ENCODE measurements at places on chromosomes 4 and X.
A peak's percentile ranks its signal among the peaks of the same experiment; 100 is the strongest.

DNA sequence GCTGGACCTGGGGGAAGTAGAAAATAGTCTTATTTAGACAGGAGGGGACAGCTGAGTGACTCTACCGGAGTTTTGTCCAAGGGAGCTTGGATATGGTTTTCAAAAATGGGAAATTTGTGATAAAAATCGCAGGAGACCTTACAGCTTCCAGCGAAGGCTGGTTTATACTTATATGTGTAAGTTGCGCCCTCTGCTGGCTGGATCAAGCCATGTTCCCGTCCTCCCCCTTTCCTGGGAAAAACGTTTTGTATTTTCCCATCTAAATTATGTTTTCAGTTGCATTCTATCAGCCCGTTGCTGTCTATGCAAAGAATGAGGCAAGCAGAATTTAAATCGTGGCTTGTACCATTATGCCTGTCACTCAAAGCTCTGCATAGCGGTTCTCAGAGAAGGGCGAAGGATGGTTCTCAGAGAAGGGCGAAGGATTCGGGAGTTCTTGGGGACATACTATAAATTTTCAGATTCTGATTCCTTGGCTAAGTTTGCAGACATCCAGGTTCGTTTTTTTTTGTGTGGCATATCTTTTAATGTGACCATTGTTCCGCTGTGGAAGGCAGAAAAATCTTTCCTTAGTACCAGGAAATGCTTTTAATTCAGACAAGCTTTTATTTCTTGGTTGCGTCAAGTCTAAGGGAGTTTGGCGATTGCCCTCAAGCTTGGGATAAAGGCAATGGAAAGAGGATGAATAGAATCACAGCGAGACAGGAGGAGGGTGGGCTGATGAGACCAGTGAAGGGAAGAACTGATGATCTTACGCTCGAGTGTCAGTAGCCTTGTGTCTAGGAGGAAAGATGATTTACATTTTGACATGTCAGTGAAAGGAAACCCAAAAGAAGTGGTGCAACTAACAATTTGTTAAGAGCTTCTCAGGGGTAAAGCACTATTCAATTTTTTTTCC, 128.5 kb upstream of the ARX start:
- peak; percentile 3 for DNase-seq

DNA sequence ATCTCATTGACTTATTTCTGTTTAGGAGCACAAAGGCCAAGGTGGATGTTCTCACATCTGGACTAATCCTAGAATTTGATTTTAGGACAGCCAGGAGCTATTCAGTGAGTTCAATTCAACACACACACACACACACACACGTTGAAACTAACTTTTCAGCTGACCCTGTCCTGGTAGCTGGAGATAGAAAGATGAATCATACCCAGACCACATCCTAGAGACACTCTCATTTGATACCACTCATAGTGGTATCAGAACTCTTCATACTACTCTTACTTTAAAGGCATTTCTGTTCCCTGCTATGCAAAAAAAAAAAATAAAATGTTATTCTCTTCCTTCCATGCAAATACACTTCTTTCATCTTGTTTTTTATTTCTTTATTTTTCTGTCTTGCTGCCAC, 36.7 kb downstream of the KLF8 start:
- no peak for DNase-seq

GRCh38 chrX:45513042-45513441, 312.4 kb upstream of the DIPK2B start:
- DNase-seq, result no peak

- DNase-seq, result no peak
Observed at GRCh38 chrX:150527108-150527507, 41.3 kb upstream of the MTM1 start.

DNA sequence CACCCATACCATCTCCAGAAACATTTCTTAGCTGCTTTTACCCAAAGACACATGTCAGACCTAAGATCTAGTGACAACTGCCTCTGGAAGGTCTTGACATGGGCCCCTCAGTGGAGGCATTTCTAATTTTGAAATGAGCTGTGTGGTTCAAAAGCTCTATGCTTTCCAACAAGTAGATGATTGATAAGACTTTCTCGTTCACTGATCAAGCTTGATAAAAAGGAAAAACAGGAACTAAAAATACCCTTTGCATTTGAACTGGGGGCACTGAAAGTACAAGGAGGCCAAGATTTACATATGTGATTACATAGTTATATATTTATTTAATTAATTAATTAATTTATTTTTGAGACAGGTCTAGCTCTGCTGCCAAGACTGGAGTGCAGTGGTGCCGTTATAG, 61.3 kb upstream of the SCOC start:
- DNase-seq, result no peak

- no peak for DNase-seq
Observed at GRCh38 chrX:107493141-107493540, 43.7 kb downstream of the FRMPD3 start.

DNA sequence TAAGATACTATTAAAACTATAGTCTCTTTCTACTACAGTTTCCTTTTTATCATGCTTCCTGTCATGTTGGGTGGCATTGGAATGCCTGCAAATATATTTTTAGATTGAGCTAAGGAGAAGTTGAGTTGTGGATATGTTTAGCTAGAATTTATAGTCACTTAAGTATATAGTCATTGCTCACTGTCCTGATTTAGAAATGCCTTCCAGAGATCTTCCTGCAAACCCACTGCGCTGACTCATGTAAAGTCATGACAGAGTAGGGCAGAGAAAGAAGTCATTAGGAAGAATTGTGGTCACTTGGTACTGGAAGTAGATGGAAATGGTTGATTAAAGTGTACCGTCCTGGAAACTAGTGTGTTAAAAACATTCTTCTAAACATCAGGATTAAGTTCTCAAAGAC, 490.3 kb upstream of the PABPC4L start:
- no peak for DNase-seq

GRCh38 chr4:158253350-158253980, 43.2 kb downstream of the TMEM144 start:
- peak; percentile 32 for DNase-seq

DNA sequence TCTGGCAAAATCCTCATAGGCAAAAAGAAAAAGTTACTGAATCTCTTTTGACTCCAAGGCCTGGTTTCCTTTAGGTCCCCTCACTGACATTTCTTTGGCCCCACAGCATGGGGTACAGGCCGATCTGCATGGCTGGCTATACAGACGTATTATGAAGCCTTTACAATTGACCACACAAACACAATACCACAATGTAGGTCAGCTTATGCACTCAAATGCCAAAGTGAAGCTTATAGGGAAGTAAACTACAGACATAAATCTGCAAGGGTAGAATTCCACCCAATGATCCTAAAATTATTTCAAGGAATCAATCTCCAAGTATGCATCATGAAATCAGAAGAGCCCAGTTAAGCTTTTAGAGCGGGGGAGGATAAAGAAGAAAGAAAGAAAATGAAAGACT, 20.7 kb downstream of the STX18 start:
- DNase-seq, result no peak

DNA sequence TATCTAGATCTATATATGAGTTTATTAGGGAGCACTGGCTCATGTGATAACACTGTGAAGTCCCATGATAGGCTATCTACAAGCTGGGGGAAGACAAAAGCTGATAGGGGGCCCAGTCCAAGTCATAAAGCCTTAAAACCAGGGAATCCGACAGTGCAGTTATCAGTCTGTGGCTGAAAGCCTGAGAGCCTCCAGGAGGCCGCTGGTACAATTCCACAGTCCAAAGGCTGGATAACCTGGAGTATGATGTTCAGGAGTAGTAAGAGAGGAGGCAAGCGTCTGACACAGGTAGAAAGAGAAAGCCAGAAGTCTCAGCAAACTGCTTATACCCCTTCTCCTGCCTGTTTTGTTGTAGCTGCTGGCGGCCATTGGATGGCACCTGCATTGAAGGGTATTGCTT, 177.6 kb upstream of the SPRY1 start:
- no peak for DNase-seq

- DNase-seq, result no peak
Observed at GRCh38 chr4:189176002-189176401, 764.7 kb upstream of the FRG1 start.

GRCh38 chr4:174591243-174592021, 69.1 kb upstream of the HPGD start:
- no peak for DNase-seq

- DNase-seq, result no peak
Observed at GRCh38 chrX:20181598-20182329, 40.1 kb upstream of the EIF1AX start.

DNA sequence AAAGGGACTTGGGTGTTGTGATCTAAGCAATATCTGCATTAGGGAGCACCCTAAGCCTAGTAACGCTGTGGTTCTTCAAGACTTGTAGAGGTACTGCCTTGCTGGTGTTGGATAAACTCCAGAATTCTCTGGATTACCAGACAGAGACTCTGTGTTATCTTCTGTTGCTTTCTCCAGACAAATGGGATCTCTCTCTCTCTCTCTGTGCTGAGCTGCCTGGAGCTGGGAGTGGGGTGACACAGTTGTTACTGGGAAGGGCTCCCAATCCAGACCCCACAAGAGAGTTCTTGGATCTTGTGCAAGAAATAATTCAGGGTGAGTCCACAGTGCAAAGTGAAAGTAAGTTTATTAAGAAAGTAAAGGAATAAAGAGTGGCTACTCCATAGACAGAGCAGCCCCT, 48.8 kb downstream of the MCUB start:
- DNase-seq, result no peak

DNA sequence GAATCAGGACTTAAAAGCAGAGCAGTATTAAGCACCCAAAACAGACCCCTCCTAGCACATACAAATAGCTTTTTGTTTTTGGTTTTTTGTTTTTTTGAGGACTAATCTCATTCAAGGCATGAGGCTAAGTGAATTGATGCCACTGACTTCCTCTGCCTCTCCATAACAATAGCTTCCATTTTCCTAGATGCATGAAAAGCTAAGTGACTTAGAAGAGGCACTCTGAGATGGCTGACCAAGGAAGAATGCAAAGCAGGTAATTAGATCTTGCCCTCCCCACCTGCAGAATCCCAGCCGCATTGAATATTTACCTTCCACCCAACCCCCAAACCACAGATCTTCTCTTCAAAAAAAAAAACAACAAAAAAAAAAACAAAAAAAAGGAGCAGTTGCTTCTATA, 7.4 kb upstream of the KDR start:
- DNase-seq, result no peak

DNA sequence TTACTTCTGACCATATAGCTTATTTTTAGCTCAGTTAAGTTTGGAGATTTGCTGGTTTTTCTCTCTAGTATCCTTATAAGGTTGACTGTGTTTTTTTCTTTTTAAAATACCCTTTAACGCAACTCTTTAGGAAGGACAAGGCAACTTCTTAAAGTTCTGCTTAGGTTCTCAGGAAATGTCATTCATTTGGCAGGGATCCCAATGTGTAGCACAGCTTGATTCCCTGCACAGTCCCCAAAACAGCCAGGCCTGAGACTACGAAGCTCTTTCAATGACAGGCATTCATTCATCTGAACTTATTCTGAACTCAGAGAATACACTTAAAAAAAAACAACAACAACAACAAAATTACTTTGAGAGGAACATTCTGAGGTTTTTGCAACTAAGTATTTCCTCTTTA, 1765.8 kb downstream of the PCDH7 start:
- DNase-seq, result no peak

- no peak for DNase-seq
Observed at GRCh38 chr4:86100539-86101215, 259.2 kb downstream of the MAPK10 start.

DNA sequence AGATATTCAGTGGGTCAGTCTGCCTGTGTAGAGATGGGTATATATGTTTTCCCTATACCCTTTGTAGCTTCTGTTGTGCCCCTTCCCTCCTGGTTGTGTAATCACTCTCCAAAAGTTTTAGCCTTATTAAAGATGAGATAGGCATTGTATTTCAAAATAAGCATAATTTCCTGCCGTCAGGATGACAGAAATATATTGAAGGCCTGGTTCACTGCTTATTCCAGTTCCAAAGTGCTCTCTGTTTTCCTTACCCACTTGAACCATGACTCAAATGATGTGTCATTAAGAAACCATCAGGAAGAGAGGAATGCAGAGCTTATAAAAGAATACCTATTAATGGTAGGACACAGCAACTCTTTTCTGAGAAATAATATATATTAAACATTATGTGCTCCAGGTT, 178.5 kb downstream of the GABRB1 start:
- peak; percentile 90 for DNase-seq

DNA sequence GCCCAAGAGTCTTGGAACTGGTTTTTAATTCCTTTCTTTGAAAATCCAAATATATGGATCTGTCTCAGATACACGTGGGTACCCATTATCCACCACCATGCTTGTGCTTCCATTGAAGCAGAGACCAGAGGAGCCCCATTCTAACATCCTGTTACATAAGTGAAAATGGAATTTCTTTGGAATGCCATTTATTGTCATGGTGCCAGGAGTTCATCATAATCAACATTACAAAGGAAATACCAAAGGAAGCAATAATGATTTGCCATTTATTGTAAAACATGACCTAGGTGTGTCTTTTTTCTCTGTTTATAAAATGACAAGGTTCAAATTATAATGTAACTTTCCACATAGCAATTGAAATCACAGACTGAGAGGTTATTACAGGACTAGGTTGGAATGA, 61.7 kb downstream of the PALLD start:
- DNase-seq, result peak; percentile 75

- no peak for DNase-seq
Observed at GRCh38 chr4:177879851-177880250, 437.6 kb upstream of the AGA start.

DNA sequence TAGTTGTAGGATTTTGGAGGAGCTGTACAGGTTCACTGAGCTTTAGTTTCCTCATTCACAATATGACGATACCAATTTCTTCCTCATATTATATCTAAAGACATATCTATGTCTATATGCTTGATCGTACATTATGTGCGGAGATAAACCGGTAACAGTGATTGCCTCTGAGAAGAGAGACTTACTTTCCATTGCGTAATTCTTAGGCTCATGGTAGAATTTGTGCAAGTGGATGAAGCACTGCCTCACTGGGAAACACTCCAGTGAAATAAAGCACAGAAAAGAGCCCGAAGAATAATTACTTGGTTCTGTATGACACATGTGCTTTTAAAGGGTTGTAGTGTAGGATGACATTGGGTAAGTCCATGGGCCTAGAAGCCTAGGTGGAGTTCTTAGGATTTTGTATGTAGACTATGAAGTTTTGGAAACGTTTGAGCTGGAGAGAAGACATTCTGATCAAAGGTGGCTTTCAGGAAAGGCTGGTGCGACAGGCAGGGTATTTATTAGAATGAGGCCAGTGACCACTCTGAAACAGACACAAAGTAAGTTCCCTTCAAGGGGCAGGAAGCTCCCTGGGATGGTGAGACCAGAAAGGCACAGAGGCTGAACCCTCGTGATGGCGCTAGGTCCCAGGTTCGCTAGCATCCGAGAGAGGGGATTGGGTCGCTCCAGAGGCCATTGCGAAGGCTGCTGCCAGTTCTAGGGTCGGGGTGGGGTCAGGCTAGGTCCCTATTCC, 649 bp upstream of the VBP1 start:
- DNase-seq, result peak; percentile 16

DNA sequence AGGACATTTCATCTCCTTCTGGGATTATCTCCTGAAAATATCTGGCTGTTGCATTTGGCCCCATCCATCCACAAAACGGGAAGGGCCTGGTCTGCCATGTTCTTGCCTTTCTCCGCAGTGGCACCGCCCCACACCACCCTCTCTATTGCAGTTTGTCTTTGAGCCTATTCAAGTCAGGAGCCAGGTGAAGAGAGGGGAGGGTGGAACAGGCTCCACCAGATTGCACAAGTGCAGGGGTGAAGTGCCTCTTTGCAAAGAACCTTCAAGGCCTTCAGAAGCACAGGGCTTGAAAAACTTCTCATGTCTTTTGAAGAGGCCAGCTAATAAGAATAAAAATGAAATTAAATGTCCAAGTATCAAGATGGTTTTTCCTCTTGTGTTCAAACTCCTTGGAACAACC, 28.7 kb downstream of the RS1 start:
- no peak for DNase-seq

- peak; percentile 90 for DNase-seq
Observed at GRCh38 chr4:5863461-5864113, 29.3 kb downstream of the CRMP1 start.

GRCh38 chr4:151294833-151295496, 18.0 kb downstream of the PRSS48 start:
- DNase-seq, result no peak

All from kidney glomerular epithelial cell (primary cell).